Kidney glomerular epithelial cell (primary cell): ENCODE measurements at places on chromosomes 1 and 21.

DNA sequence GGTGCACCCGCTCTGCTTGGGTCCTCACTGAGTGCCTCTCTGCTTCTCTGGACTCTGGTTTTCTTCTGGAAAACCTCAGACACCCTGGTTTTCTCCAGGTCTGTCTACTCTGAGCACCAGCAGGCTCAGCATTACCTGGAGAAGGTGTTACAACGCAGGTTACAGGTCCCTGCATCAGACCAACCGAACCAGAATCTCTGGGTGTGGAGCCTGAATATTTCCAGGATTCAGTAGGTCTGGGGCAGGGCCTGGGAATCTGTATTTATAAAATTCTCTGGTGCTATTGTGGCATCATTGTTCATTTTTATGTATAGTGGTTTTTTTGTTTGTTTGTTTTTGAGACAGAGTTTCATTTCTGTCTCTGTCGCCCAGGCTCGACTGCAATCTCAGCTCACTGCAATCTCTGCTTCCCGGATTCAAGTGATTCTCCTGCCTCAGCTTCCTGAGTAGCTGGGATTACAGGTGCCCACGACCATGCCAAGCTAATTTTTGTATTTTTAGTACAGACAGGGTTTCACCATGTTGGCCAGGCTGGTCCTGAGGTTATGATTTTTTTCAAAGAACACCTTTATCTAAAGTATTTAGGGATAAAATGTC, 1.5 kb upstream of the SLC30A2 start:
- DNase-seq = no peak

- DNase-seq = no peak
Observed at GRCh38 chr1:193729429-193729828, 543.0 kb upstream of the B3GALT2 start.

DNA sequence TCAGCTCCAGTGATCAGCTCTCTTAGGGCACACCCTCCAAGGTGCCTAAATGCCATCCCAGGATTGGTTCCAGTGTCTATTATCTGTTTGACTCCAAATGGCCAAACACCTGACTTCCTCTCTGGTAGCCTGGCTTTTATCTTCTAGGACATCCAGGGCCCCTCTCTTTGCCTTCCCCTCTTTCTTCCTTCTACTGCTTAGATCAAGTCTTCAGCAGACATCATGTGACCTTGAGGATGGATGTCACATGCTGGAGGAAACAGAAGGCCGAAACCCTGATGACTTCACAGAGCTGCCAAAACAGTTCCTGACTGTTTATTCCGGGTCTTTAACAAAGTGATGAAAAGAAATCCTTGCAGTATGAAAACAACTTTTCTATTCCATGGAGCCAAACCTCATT, 24.4 kb upstream of the WDR26 start:
- DNase-seq = no peak

DNA sequence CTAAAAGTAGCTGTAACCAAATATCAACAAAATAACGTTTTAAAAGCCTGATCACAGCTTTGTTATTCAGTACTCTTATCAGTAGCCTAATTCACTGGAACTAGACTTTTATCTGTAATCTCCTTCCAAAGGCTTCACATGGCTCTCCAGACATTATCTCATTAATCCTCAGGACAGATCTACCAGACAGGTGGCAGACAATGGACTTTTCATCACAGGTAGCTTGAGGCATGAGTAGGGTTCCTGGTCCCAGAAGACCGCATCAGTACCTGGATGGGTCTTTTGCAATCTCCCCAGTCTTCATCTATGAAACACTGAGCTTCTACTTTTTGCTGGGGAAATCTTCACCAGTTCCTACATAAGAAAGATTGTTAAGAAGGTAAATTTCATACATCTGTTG, 132.2 kb upstream of the FOXD3 start:
- no peak for DNase-seq

- no peak for DNase-seq
Observed at GRCh38 chr1:244102468-244102867, 51.4 kb downstream of the ZBTB18 start.

DNA sequence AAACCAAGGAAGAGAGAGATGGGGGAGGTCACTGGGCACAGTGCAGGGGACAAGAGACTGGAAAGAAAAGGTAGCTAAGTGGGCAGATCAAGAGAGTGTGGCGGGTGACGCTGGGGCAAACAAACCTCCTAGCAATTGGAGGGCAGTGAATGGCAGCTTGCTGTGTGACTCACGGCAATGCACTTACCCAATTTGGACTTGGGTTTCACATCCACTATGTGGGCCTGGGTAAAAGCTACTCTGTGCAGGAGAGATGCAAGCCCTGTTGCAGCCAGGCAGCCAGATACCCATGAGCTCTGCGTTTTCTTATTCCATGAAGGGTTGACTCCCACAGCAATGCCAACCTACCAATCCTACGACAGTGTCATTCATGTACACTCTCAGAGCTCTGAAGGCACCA, 9.5 kb downstream of the PLXNA2 start:
- DNase-seq = no peak

- DNase-seq = no peak
Observed at GRCh38 chr1:45221716-45222115, 15.3 kb upstream of the ZSWIM5 start.
